NCI-H460 (cell line): ENCODE measurements at places on chromosomes 13 and 19.
A peak's percentile ranks its signal among the peaks of the same experiment; 100 is the strongest.

DNA sequence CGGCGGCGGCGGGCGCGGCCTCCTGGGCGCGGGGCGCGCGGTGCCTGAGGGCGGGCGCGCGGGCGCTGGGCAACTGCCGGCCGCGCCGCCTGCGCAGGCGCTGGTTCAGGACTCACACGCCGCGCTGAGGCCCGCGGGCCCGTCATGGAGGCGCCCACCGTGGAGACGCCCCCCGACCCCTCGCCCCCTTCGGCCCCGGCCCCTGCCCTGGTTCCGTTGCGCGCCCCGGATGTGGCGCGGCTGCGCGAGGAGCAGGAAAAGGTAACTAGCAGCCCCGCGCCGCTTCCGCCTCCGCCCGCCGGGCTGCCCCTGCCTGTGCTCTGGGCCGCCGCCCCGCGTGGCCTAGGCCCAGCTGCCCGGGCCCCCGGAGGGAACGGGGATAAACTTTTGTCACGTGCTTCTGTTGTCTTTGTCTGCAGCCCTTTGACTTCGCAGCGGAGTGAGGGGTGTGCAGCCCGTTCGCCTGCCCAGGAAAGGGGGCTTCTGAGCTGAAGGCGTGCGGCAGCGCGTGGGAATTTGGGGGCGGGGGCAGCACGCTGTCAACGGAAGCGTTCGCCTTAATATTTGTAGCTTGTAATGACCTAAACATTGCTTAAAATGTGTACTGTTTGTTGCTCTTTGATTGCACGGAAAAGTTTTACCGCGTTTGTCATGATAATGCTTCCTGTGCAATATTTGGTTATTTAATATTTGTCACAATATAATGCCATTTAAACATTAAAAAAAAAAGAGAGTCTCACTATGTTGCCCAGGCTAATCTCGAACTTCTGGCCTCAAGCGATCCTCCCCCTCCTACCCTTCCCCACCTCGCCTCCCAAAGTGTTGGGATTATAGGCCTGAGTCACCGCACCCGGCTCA is 594 bp downstream of the URI1 start:
- DNase-seq: no peak

DNA sequence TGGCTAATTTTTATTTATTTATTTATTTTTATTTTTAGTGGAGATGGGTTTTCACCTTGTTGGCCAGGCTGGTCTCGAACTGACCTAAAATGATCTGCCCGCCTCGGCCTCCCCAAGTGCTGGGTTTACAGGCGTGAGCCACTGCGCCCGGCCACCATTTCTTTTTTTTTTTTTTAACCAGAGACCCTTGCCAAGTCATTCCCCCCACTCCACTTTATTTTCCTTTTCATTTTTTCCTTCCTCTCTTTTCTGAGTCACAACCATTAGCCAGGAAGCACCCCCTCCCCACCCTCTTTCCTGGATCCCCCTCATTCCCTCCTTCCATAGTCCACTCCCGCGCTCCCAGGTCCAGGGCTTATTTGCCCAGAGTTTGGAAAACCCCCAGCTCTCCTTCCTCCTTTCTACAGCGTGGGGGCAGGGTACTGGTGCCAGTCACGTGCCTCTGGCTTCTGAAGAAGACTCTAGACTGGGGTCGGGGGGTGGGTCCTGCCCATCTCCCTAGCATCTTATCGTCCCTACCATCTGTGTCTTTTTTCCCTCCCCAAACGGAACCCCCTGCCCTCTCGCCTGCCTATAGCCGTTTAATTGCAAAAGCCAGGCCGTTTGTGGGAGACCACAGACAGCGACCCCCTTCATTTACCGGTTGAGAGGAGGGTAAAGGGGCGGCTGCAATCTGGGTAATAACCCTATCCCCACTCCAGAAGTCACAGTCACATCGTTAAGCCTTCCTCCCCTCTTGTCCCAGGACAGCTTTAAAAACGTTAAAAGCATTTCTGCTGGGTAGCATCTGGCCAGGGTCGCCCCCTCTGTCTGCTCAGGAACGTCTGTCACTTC is 1.1 kb upstream of the CALR start:
- DNase-seq: no peak

GRCh38 chr19:18932216-18932841 is 8.7 kb downstream of the HOMER3 start:
- DNase-seq: peak; percentile 62

- DNase-seq: no peak
Observed at GRCh38 chr13:87453244-87453643, 217.9 kb upstream of the SLITRK5 start.

GRCh38 chr13:29935309-29935981 is 85.0 kb upstream of the UBL3 start:
- DNase-seq: no peak

- DNase-seq: no peak
Observed at GRCh38 chr13:37023871-37024270, 23.3 kb downstream of the EXOSC8 start.

- DNase-seq: no peak
Observed at GRCh38 chr19:50190439-50190891, 13.0 kb upstream of the MYH14 start.
